ENCODE measurements at places on chromosomes 6 and 20.
A peak's percentile ranks its signal among the peaks of the same experiment; 100 is the strongest.

DNA sequence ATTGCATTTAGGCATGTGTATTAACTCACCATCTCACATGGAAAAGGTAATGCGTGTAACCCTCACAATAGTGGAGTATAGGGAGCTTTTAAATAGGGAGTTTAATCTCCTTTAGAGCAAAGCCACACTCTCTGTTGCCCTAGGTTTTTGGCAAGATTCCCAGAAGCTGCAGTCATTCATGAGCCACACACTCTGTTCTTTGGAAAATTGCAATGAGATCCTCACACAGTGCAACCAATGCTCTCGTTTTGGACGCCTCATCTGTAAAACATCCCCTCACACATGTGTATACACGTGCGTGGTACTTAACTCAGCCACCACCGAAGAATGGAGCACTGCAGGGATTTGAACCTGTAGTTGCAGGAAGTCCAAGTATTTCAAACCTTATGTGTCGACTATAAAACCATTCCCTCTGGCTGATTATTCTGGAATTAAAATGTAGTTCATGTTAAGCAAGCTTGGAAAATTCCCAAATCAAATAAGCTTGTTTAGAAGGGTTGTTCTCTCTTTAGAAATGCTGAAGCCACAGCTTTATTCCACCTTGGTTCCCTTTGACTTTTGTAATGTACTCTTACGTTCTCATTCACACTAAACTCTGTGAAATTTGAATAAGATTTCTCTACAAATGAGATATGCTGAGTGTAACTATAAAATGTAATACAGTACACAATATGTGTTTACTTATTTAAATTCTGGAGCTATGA lies 489.8 kb upstream of the MANEA start:
- no peak for DNase-seq

DNA sequence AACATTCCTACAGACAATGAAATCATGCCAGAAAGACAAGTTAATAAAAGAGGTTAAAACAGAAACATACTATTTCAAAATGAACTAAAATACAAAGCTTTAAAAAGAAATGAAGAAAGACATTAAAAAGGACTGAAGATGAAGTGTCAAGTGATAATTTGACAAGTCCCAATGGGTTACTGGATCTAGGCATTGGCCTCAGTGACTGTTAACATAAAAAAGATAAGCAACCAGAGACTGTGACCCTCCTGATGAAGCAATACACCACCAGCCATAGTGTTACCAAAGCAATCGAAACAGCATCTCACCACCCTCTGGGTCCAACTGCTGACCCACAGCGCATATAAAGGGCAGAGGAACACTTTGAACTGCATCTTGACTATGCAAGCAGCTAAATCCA lies 130.3 kb downstream of the FIG4 start:
- no peak for DNase-seq

GRCh38 chr6:146876271-146877151 lies 277.7 kb downstream of the ADGB start:
- no peak for DNase-seq

- DNase-seq: no peak
These were observed 273.9 kb upstream of the TAB2 start for GRCh38 chr6:149043476-149044130.

DNA sequence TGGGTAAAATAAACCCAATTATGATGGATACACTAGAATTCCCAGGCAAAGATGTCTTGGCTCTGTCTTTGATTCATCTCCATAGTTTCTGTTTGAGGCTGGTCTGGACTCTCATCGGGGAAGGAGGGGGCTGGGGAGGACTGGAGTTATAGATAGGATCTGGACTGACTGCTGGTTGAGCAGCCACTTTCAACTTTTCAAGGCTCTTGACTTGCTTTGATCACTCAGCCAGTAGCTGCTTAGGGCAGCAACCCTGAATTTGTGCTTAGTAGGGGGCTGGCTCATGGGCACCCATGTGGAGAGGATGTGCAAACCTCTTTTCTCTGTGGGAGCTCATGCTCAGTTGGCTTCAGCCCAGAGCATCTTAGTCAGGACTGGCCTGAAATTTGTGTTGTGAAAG lies 114.0 kb upstream of the NEDD9 start:
- no peak for DNase-seq

DNA sequence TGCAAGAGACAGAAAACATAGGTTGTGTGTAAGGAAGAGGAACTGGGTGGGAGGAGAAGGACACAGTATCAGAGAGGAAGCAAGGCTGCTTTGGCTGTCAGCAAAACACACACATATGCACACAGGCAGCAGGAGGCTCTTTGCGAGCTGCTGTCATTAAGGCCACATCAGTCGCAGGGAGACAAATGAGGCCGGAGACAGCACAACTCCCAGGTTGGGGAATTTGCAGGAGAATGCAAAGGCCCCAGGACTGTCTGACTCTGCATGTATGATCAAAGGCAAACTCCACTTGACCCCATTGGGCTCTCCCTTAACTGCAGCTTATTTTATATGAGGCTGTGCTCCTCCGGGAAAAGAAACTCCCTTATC lies 35.3 kb downstream of the METTL24 start:
- no peak for DNase-seq

DNA sequence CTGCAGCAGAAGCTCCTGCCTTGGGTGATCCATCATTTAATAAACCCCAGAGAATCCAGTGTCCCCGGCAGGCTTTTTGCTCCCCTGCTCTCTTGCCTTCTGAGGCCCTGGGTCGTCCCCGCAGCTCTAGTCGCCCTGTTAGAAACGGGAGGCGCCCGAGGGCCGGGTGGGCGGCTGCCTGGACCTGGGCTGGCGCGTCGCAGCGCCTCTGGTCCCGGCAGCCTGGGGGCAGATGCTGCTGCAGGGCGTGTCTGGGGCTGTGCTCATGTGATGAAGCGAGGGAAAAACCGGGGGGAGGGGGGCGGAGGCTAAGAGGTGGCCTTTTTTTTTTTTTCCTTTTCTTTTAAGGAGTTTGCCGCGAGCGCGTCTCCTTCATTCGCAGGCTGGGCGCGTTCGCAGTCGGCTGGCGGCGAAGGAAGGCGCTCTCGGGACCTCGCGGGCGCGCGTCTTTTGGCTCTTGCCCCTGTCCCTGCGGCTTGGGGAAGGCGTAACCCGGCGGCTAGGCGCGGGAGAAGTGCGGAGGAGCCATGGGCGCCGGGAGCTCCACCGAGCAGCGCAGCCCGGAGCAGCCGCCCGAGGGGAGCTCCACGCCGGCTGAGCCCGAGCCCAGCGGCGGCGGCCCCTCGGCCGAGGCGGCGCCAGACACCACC lies 394 bp downstream of the AKAP12 start:
- DNase-seq: no peak

GRCh38 chr6:379410-380181 lies 12.0 kb upstream of the IRF4 start:
- DNase-seq: no peak

- no peak for DNase-seq
These were observed 52.3 kb downstream of the HDGFL1 start for GRCh38 chr6:22621701-22622100.

DNA sequence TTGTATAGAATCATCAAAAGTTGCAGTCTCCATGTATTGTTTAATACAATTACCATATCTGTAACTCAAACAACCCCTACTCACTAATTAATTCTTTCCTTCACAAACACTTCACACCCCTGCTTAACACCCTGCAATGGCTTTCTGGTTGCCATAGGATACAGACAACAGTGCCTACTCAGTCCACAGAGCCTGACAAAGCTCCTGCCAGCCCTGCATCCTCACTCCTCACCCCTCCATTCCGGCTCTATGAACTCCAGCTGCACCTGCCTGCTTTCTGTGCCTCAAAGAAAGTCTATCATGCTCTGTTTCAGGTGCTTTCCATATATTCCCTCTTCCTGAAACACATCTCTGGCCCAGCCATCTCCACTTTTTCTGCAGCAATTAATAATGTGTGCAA lies 253.4 kb downstream of the HACE1 start:
- no peak for DNase-seq

GRCh38 chr6:52502306-52503029 lies 74.4 kb downstream of the TRAM2 start:
- no peak for DNase-seq

- DNase-seq: no peak
These were observed 17.8 kb downstream of the SUN5 start for GRCh38 chr20:32986331-32986966.

DNA sequence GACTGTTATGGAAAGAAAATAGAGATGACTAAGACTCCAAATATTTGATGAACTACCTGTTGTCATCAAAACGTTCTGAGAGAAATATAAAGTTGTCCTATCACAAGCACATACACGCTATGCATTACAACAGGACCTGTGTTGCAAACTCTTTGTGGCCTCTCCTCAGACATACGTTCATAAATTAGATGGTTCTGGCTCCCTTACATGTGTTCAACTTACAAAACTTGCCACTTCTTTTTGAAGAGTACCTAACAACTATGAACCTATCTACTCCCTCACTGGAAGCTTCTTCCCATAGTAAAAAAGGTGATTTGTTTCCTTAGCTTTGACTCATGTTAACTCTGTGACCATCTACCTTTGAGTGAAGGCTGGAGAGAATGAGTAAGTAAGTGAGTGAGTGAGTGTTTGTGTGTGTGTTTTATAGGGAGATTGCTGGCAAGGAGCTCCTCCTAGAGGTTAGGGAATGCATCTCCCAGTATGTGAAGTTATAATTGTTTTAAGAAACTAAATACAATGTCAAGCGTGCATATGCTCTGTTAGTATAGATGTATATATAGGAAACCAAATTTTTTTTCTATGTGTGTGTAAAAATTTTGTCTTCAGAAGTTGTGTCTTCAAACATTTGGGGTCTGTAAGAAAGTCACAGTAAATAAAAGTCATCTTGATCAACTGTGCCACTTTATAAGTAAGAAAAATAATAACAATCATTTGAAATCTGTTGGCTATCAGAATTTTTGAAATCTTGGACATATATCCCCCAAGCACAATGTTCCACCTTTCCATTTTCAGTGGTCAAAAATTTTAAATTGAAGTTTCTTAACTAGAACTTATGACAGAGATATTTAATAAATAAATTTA lies 1211.1 kb upstream of the GJE1 start:
- DNase-seq: no peak

- peak; percentile 97 for DNase-seq
These were observed 1.3 kb downstream of the TUBB start for GRCh38 chr6:30721198-30722024.

DNA sequence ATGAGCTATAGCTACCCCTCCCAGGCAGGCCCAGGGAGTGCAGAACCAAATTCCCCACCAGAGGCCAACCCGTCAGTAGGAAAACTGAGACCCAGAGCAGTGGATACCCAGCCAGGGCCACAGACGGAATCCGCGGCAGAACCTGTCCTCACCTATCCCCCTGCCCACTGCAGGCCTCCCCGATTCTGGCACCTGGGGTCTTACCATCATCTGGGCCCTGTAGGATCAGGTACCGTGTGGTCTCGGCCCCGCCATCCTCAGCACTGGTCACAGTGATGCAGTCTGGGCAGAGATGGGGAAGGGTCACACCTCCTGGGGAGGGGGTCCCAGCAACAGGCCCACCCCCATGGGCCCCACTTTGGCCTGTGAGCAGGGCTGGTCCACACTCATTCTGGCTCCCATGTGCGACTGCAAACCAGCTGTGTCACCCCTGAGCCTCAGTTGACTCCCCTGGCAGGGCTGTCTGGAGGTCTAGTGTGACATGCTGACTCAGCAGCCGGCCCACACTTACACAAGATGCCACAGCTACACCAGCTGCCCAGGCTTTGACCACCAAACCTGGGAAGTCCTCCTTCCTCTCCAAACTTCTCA lies 3.8 kb downstream of the ZNF335 start:
- no peak for DNase-seq
